ENCODE measurements at places on chromosomes 5 and 9.

GRCh38 chr5:55492449-55492848 lies 42.3 kb downstream of the PLPP1 start:
- DNase-seq: no peak

DNA sequence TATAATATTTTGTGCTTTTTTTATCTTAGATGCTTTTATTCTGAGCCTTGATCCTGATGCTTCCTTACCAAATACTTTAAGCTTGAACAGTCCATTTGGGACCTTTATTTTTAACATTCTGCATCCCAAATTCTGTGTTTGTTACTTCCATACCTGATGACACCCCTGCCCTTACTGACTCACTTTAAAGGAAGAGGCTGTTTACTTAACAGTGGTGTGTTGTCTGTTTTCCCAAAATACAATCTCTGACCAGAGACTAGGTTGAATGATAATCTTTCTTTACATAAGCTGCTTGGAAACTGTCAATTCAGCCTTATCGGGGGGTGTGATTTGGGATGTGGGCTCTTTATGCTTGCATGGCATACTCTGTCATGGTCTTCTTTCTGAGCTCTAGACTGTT lies 71.1 kb downstream of the SNX24 start:
- no peak for DNase-seq

GRCh38 chr5:64603676-64604075 lies 86.6 kb upstream of the SHISAL2B start:
- no peak for DNase-seq

DNA sequence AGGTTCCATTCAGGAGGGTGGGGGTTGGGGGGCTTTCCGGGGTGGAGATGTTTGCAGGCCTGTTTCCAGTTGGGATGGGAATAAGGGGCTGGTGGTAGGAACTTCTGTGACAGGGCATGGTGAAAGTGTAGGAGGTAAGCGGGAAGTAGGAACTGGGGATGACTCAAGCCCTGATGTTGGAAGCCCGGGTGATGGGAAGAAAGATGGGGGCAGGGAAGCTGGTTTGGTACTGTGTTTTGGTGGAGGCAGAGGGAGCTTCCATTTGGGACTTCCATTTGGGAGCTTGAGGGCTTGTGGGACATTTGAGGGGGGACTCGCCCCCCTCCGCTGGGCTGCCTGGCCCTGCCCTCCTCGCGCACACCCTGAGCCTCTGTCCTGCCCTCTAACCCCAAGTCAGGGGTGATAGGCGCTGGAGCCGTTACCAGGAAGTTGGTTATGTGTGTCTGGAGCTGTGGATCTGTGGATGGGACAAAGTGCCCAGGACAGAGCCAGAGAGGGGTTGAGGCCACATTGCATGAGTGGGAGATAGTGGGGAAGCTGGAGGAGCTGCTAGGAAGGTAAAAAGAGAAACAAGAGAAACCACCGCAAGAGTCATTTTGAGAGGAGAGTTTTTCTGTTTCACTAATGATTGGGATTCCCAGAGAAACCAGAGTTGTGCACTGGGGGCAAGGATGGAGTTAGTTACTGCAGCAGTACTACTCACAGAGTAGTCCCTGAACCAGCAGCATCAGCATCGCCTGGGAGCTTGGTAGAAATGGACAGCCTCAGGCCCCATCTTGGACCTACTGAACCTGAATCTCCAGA lies 6.6 kb downstream of the RGS14 start:
- no peak for DNase-seq

DNA sequence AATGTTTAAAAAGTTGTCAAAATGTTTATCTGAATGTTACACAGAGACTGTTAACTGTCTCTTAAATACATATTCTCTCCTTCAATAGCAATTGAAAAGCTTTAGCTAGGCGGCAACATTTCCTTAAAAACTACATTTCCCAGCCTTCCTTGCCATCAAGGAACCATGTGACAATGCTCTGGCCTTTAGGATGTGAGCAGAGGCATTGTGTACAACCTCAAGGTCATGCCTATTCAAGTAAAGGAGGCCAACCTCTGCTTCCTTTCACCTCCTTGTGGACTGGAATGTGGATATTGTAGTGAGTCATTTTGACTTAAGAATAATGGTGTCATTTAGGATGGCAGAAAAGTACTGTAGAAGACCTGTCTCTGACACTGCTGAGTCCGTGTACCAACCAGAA lies 23.7 kb upstream of the MROH2B start:
- peak; percentile 9 for DNase-seq

DNA sequence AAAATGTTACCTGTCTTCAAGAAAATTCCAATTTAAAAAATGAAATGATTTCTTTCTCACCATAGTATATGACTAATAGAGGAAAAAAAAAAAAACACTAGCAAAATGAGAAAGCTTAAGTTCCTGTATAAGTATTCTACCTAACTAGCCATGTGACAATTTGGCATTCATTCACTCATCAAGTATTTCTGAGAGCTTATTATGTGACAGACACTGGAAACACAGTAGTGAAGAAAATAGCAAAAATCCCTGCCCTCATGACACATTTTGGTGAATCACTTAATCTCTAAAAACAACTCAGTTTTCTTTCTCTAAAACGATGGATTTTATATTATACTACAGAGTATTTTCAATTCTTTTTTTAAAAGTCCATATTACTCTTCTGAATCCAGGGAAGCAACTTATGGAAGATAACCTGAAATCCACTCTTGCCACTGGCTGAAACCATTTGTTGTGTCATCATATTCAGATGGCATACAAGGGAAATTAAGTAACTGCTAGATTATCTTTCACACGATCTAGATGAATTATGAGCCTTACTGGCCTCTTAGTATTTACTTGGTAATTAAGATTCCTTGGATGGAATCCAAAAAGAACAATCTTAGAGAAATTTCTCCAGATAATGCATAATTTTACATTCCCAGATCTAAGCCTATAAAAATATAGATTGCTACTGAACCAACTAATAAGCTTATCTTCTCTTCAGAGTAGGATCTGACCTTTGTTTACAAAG lies 5.5 kb downstream of the PTBP3 start:
- no peak for DNase-seq

DNA sequence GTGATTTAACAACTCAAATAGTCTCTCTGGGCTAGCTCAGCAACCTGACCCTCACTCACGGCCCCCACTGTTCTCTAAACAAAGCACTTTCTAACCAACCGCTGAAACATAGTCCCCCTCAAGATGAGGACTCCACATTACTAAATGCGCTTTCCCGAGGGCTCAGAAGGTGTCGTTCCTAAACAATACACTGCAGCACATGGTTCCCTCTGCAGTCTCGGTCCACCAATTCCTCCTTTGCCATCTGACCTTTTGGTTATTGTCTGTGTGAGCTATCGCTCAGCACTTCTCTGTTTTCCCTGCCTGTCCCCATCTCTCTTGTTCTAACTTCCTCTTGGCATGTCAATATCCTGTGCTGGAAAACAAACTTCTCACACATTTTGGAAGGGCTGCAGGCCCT lies 7.2 kb downstream of the EPB41L4A start:
- no peak for DNase-seq

GRCh38 chr9:114450181-114450580 lies 55.1 kb downstream of the WHRN start:
- DNase-seq: no peak

DNA sequence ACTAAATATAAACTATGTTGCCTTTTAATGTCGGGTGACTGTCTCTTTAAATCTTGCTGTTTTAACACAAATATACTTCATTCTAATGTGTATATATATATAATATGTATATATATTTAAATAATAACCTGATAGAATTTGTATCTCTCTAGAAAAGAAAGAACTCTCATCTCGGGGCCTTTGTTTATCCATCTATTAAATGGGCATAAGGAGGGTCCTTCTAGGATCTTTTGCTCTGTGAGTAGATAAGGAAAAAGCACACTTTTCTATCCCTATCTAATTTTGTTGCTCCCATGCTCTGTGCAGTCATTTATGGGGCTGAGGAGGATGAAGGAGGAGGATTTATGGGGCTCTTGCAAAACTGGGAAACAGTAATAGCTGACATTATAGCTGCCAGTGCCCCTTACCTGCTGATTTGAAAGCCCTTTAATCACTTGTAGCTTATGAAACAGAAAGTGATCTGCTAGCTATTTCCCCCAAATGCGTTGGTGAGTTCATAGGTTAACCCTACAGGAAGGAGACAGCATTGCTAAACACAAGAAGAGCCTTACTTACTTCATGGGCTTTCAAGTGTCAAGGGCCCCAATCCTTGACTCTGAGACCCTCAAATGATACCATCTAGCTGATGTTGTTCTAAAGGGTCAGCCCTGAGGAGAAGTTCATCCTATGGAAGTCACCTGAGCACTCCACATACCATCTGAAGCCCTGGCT lies 5.8 kb upstream of the PPARGC1B start:
- no peak for DNase-seq

DNA sequence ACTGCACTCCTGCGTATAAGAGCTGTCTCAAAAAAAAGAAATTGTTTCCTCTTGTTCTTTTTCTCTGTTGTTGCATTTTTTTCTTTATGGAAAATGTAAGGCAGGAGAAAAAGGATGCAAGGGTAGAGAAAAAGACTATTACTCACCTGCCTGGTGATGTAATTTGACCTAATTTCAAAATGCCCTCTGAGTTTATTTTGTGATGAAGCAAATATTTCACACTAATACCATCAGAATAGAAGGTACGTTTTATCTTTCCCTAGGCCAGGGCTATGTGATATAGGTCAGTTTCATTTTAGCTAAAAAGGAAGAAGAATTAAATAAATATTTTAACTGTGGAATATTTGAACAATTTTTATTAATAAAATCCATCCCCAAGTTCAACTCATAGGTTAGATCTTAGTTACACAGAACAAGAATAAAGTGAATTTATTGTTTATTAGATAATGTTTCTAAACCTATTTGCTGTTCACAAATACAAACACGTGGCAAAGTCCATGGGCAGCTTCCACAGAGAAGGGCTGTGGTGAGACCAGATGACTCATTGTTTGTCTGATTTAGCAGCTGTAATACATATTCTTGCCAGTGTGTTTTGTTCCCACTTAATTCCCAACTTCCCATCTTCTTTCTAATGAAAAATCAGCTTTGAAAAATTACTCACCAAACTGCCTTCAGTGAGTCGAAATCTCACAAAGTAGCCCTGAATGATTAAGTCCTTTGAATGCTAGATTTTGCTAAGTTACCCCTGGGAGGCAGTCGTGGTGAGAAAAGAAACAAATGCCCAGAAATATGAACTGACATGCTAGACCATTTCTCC lies 52.8 kb upstream of the CCDC112 start:
- peak; percentile 27 for DNase-seq

DNA sequence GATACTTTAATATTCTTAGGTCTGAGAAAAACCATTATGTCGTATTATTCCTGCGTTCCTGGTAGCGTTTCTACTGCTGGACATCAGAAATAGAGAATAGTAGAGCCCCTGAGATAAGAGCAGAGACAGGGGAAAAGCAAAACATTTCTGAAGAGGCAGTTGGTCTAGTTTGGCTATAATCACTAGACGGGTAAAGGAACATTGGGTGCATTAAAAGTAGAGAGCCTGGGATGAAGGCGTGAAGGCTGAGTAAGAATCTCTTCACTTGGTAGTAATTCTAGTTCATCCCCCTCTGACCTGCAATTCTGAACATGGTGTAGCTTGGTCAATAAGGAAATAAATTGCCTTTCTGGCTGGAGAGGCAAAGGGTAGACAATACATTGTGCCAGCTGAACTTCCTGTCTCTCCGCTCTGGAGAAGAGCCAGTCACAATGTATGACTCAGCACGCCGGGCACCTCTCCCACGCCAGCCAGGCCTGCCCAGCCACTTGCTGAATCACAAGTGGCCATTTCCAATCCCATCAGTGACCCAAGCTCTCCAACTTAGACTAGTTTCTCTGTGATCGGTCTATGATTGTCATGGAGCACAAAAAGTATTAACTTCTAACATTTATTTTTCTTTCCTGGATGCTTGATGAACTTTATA lies 75.4 kb downstream of the STK32A start:
- peak; percentile 88 for DNase-seq

- DNase-seq: no peak
These were observed 937 bp upstream of the MACROH2A1 start for GRCh38 chr5:135399794-135400542.

DNA sequence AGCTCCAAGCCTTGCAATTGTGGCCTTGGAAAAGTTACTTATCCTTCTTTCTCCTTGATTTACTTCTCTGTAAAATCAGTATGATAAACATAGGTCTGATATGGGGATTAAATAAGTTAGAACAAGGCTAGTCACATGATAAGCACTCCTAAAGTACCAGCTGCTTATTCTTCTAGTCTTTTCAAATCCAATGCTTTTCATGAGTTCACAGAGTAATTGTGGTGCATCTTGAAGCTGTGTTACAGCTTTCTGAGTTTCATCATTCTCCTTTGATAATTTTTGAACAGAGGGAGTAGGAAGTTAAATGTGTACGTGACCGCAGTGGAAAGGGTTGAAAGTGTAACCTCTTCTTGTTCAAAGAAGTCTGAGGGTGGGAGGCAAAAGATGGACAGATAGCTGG lies 38.8 kb upstream of the CCDC112 start:
- no peak for DNase-seq

DNA sequence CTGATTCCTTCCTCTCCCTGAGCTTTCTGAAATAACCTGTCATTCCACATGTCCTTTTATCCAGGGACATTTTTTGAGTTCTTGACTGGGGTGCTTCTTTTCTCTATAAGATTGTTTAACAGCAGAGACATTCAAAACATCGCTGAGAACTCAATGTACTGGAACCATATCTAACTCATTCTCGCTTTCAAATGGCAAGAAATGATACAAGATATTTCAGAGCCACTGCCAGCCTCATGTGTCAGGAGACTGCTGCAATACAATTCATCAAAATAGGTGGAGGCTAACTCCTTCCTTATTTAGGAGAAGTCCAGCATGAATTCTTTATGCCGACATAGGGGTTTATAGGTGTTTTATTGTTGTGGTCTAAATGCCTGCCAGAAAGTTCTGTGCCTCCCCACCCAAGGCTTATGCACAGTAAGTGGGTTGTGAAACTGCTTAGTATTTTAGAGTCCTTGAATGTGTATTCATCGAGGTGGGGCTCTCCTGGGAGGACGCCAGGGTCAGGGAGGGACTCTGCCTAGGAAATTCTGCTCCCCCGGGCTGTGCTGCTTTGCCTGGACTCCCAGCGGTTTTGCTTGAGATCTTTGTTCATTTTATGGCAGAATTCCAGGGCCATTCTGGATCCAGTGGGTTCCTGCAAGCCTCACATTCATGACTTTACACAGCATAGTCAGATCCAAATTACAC lies 53.9 kb downstream of the ZNF474 start:
- no peak for DNase-seq

DNA sequence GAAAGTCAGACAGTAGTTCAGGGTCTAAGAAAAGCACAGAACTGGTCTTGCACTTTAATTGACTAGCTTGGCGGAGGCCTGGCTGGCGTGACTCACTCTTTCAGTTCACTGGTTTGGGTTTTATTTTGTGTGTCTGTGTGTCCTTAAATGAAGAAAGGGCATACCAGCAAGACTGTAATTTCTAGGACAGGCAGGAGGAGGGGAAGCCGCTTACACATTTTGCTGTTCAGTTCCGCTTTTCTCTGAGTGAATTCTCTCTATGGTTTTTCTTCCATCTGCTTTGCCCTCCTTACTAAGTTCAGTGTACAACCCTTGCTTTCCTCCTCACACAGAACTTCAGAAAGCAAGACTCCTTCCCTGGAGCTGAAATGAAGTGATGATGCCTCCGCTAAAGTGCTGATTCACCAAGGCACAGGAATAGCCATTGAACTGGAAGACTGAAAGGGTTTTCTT lies 150.8 kb downstream of the MEF2C start:
- no peak for DNase-seq

- DNase-seq: no peak
These were observed 622.1 kb downstream of the PSAT1 start for GRCh38 chr9:78918976-78919375.

- no peak for DNase-seq
These were observed 143.9 kb upstream of the ZNF366 start for GRCh38 chr5:72651109-72651508.
